ENCODE measurements at places on chromosomes 1 and 21.

DNA sequence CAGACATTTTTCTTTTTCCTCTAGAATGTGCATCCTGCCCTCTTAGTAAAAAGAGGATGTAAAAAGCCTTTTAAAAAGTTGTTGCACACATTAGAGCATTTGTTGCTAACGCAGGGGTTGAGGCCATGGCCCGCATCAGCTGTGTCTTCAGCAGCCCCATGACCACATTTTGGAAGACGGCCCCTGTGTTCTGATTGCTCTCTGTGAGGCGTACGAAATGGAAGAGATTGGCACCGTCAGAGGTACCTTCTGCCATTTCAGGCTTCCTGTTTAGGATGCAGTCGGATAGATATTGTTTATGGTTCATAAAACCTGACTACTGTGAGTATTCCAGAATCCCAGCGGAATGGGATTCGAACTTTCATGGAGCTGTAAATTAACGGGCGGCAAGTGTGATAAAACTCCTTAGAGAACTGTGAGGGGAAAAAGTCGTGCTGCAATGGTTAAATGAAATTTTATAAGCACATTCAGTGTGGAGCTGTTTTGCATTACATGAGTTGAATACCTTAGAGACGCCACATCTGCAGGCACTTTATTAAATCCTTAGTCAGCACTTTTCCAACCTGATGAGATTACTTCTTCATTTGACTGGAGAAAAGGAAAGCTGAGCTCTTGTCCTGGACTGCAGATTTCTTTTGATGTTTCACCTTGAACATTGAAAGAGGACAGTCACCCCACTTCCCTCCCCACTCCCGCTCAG lies 273.9 kb downstream of the TM2D1 start:
- no peak for DNase-seq

DNA sequence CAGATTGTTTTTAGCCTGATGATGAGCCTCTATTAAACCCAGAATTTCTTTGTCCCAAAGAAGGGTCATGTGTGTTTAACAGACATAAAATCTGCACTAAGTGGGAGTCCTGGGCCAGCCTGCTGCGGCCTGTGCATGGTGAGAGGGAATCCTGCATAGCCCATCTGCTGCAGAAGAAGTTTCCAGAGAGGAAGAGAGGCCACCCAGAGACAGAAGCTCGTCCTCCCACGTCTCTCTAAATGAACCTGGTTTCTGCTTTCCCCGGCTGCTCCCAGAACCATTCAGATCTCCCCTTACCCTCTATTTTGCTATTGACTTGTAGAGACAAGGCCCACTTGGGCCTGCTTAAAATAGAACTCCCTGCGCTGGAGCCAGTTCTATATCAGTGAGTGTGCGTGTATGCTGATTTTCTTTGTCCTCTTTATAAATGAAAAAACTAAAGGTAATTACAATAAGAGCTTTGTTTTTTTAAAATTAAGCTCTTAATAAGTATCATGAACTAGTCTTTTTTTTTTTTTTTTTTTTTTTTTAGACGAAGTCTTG lies 142.8 kb upstream of the RAB4A start:
- DNase-seq, result no peak

DNA sequence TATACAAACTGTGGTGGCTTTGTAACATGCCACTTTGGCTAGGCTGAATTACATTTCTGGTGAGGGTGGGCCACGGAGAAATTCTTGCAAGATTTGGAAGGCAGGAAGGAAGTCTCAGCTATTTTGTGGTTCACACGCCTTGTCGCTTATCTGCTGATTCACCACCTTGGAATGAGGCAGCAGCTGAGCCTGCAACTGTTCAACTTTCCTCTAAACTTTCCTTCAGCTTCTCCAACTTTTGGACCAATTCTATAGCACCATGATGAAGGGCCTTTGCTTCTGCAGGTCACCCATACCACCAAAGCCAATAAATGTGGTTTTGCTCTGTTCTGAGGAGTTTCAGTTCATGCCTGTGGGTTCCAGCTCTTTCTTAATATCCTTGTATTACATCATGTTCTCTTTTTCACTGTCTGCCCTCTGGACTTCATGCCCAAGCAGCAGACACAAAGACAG lies 337.6 kb upstream of the SNX7 start:
- no peak for DNase-seq

DNA sequence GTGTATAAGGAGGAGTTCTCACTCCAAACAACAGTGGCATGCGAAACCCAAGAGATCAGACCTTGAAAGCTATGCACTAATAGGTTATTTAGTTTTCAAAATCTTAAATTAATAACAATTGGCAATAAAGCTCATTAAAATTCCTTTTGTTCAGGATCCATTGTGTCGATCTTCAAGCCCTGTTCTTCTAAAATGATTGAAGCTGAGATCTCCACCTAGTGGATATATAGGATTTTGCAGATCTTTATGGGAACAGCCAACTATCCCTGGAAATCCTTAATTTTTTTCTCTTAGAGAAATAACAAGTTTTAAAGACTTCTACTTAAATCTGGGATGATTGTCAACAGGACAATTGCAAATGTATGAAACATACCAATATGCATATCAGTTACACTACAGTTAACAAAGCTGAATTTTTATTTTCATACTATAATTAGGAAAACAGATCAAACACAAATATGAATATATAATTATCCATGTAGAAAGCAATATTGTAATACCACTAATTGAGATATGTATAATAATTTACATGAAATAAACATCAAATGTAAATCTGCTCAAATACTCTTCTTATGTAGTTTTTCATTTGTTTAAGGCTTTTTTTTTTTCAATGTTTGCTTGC lies 43.3 kb downstream of the LRRC53 start:
- peak; percentile 73 for DNase-seq
